ENCODE measurements at places on chromosomes 12 and 14.

DNA sequence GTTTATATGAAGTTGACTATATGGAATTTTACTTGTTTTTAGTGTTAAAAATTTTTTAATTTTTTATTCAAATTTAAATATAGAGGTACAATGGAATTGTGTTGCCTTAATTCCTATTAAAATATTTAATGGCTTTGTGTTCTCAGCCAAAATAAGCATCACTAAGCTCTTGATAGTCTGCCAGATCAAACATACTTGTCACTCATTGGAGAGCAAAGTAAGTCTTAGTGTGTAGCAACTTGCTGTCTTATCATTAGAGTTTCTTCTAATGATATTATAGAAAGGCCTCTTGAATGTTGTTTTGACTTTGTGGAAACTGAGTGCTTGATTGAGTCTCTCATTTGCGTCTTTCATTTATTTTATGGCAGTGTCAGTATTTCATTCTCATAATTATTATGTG is 10.7 kb downstream of the SFSWAP start:
- DNase-seq = no peak

- no peak for DNase-seq
Observed at GRCh38 chr12:81263072-81263471, 185.2 kb downstream of the ACSS3 start.

DNA sequence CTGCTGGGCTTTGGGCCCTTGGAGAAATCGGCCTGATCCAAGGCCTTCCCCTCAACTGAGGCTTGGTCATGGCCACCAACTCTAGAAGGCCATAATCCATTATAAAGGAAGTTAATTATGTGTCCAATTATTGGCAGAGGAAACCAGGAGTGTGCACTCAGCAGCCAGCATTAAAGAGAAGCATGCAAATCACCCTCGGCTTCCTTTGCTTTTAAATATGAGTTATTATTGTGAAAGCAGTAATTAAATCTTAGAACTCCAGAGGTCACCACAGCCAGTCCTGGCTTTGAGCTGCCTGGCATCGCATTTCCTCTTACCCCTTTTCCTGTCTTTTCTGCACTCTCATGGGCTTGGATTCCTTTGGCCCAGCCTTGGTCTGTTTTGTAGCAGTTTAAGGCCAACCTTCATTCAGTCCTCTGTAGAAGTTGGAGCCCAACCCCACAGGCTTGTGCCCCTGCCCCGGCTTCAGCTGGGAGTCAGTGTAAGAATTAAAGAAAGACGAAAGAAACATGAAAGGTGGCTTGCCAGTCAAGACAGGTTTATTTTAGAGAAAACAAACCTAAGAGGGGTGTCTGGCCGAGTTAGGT is 14.7 kb upstream of the KRT86 start:
- DNase-seq = no peak

DNA sequence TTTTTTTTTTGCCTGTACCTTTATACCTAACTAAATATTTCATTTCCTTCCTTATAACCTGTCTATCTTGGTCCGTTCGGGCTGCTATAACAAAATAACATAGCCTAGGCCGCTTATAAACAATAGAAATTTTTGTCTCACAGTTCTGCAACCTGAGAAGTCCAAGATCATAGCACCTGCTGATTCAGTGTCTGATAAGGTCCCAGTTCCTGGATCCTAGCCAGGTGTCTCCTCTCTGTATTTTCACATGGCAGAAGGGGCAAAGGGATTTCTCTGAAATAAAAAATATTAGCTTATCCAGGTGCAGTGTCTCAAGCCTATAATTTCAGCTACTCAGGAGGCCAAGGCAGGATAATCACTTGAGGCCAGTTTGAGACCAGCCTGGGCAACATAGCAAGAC is 1046.6 kb upstream of the USP15 start:
- no peak for DNase-seq

GRCh38 chr12:12582193-12582881 is 19.7 kb upstream of the DUSP16 start:
- no peak for DNase-seq

DNA sequence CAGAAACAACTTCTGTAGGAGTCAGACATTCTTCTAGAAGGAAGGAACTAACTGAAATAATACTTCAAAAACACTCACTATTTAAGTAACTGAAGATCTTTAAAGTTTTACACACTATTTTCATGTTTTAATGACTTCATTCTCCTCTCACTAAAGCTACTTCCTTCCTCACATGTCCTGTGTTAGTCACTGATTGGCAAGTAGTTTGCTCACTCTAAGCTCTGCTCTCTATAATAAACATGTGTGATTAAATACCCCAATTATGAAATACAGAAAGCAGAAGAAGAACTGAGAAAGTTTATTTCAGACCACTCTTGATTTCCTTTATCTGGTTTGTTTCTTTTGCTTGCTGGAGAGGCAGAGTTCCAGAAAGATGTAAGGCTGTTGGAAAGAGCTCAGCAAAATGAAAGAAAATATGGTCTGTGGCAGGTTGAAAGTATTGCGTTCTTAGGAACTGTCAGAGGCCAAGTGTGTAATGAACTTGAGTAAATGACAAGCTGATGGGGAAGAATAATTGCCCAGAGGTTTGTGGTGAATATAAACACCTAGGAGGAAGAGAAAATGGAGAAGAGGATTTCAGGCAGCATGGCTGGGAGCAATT is 522.0 kb upstream of the SEL1L start:
- no peak for DNase-seq

GRCh38 chr14:78848234-78848820 is 678.2 kb downstream of the NRXN3 start:
- DNase-seq = peak; percentile 1

GRCh38 chr12:14975457-14975856 is 2.6 kb downstream of the PDE6H start:
- DNase-seq = no peak

DNA sequence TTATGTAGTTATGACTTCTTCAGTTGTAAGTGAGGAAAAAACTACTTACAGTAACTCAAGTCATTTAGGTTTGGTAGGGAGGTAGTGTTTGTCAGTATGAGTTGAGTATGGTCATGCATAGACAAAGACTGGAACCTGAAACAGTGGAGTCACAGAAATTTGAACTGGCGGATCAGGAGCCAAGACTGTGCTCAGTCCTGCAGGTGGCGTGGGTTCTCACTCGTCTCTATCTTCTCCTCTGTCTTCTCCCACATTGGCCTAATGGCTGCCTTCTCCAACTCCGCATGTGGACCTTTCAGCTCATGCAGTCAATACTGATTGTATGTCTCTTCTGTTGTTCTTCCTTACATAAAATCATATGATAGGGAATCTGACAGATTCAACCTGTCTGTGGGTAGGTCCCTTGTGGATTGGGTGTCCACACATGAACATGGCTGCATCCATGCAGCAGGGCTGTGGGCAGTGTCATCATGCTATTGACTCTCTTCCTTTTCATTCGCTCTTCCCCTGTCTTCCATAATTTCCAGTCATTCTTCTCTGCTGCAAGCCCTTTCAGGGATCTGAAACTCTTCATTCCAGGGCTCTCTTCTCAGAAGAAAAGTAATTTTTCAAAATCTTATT is 78.8 kb upstream of the NEDD1 start:
- DNase-seq = no peak

GRCh38 chr14:76329154-76329928 is 46.6 kb upstream of the ESRRB start:
- no peak for DNase-seq

DNA sequence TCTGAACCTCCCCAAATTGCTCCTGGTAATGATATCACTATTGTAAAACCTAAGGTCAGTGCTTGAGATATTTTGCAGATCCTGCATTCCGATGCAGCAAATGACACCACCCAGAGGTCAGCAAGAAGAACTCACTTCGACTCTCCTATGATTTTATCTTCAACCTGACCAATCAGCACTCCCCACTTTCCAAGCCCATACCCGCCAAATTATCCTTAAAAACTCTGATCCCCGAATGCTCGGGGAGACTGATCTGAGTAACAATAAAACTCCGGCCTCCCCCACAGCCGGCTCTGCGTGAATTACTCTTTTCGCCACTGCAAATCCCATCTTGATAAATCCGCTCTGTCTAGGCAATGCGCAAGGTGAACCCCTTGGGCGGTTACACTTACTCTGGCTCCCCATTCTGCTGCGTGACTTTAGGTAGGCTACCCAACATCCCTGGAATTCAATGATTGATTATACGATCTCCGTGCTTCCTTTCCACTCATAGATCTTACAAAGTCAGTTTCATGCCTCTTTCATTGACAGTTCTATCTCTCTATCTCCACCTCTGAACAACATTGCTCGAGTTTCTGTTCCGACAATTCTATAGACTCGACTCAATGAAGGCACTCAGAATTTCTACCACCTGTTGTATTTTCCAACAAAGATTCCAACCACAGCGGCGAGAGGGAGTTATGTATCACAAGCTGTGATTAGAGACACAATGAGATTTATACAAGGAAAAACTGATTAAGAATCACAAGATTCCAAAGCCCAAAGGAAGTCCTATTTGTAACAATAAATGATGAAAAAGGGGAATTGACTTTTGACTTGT is 939 bp downstream of the NPC2 start:
- DNase-seq = no peak

GRCh38 chr14:25079311-25079710 is 29.4 kb upstream of the STXBP6 start:
- DNase-seq = no peak

DNA sequence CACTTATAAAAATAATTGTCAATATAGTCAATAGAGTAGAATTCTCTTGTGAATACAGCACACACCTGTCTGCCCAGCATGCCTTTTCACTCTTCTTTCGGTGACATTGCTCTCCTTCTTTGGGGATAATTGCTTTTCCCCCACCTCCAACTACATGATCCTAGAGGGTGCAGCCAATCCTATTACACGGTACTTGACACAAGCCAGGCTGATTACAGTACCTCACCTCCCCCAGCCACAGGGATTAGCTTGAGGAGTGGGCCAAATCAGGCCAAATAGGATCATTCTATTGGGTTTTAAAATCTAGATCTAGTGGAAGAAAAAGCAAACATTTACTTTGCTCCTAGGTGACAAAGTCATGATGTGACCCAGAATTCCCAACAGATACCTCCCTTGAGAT is 16.8 kb upstream of the NFYB start:
- no peak for DNase-seq

GRCh38 chr14:75144944-75145343 is 18.1 kb upstream of the NEK9 start:
- DNase-seq = no peak

GRCh38 chr12:99287136-99287535 is 360.4 kb upstream of the GARIN6 start:
- no peak for DNase-seq

DNA sequence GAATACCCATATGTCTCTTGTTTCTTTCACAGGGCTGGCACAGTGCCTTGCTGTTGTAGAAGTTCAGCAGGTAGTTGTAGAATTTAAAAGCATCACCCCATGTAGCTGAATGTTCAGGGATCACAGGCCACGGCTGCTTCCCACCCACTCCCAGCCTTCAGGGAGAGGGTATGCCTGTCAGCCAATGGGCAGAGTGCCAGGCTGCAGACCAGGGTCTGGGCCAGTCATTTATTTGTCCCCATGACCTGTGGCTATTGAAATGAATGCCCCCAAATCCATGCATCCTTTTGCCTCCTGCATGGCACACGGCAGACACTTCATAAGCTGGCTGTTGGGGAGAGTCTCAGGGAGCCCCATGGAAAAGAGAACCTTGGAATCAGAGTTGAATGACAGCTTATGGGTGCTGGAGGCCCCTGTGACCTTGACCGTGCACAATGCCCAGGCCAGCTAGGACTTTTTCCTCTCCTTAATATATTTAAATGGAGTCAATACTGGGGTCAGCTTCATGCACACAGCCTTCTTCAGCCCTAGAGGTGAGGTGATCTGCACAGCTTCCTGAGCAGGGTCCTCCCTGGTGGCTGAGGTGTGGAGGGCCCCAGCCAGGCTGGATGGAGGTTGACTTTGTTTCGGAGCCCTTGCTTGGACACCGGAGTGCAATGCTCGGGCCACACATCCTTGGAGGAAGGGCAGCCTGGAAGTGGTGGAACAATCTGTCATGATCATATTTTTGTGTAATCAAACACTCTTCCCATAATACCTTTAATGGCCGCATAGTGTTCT is 45.3 kb downstream of the PRMT8 start:
- no peak for DNase-seq

GRCh38 chr12:41049033-41049432 is 139.1 kb upstream of the PDZRN4 start:
- no peak for DNase-seq

DNA sequence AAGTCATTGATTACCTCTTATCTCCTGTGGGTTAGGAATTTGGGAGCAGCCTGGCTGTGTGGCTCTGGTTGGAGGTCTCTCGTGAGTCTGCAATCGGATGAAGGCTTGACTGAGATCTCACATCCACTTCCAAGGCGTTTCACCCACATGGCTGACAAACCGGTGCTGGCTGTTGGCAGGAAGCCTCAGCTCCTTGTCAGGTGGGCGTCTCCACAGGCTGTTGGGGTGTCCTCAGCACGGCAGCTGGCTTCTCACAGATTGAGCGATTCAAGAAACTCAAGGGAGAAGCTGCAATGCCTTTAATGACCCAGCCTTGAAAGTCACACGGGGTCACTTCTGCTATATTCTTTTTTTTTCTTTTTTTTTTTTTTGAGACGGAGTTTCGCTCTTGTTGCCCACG is 28.6 kb upstream of the CORO1C start:
- DNase-seq = no peak
